ENCODE measurements at places on chromosomes 11 and 22.

GRCh38 chr11:58628446-58628845, 6.0 kb downstream of the CNTF start:
- no peak for DNase-seq

GRCh38 chr11:60982184-60982583, 10.7 kb downstream of the CD6 start:
- no peak for DNase-seq

GRCh38 chr11:3971756-3972404, 116.4 kb downstream of the STIM1 start:
- no peak for DNase-seq

- no peak for DNase-seq
Measured at GRCh38 chr11:74208507-74208906, 37.4 kb downstream of the PPME1 start.

- no peak for DNase-seq
Measured at GRCh38 chr11:64609436-64610047, 18.5 kb downstream of the SLC22A12 start.

GRCh38 chr11:8332891-8333290, 69.2 kb upstream of the LMO1 start:
- no peak for DNase-seq

DNA sequence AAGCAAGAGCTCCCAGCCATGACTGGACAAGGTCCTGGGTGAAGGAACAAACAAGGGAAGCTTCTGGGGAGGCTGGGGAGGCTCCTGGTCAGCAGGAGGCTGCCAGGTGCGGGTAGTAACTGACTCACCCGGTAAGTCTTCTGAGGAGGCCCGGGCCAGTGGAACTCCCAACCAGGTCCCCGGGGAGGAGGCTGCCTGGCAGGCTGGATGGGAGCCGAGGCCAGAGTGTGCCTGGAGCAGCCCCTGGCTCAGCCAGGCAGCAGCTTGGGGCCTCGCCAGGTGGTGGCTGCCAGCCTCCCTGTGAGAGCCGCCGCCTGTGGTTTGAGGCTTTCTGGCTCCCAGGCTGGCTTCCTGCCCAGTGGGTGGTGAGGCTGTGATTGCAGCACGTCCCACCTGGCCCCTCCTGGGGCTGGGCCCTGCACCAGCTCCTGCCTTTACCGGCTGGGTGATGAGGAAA, 46.2 kb downstream of the IGF2 start:
- no peak for DNase-seq

- no peak for DNase-seq
Measured at GRCh38 chr22:46192210-46192993, 42.1 kb downstream of the PPARA start.

DNA sequence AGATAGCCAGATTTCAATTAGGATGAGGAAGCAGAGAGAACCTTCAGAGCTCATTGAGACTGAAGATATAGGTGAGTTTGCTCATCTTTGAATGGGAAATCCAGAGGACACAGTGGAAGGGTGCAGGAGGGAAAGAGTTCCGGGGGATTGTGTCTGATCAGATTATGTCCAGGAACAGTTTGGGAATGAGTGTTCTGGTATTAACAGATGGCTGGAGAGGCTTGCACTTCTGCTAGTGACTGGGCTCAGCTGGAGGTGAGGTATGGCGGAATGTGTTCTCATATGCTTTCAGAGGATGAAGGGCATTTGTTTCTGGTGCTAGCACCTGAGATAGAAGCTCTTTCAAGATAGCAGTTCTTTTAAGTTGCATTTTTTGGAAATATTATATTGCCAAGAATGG, 27.6 kb downstream of the ALKBH3 start:
- DNase-seq, result no peak

GRCh38 chr11:131859538-131860210, 489.3 kb downstream of the NTM start:
- DNase-seq, result no peak

DNA sequence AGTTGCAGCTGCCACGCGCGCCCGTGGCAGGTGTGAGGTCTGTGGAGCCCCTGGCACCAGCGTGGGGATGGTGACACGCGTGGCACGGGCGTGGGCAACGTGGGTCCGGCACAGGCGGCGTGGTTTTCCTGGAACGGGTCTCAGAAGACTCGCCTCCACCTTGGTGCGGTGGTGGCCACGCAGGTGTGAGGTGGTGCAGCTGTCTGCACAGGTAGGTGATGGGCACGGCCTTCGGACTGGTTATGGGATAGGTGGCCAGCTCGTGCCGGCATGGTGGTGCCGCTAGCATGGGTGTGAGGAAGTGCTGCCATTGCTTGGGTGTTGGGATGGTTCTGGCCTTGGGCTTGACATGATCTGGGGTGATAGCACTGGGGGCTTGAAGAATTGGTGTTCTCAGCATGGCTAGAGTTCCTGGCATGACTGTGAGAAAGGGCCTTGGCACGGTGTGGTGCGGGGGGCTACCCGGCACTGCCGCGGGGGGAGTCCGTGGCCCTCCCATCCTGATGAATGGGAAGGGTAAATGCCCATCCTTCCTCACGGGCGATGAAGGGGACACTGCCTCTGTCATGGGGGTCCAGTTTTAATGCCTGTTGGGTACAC, 531 bp downstream of the DAGLA start:
- no peak for DNase-seq

GRCh38 chr22:47659467-47660223, 897.2 kb downstream of the TBC1D22A start:
- no peak for DNase-seq

- no peak for DNase-seq
Measured at GRCh38 chr11:27861706-27862430, 161.6 kb upstream of the BDNF start.

DNA sequence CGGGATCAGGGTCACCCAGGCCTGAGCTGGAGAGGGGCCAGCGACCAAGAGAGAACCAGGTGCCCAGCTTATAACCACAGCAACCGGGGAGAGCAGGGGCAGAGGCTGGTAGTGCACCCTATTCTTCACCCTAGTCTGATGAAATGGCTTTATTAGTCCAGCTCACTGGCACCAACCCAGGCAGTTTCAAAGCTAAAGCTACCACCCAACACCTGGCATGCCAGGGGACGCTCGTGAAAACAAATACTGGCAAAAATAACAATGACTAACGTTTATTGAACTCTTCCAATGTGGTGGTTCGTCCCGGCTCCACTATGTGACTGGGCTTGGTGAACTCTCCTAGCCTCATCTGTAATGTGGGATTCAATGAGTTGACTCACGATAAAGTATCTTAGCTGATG, 30.6 kb downstream of the SCGB1A1 start:
- no peak for DNase-seq

- DNase-seq, result no peak
Measured at GRCh38 chr22:20113551-20114310, 2.2 kb upstream of the RANBP1 start.

- DNase-seq, result no peak
Measured at GRCh38 chr22:25085930-25086901, 113.4 kb upstream of the CRYBB3 start.

- DNase-seq, result no peak
Measured at GRCh38 chr11:116312570-116313391, 460.0 kb downstream of the BUD13 start.

GRCh38 chr11:46294365-46295309, 17.2 kb downstream of the CREB3L1 start:
- no peak for DNase-seq

- DNase-seq, result peak; percentile 69
Measured at GRCh38 chr22:17638432-17639246, at the start of gene BCL2L13. Gene BCL2L13 (plus strand): TSS chr22:17638757. CDS start chr22:17655712, 16,955 bp downstream.

- DNase-seq, result no peak
Measured at GRCh38 chr11:99343117-99343516, 322.4 kb downstream of the CNTN5 start.

- DNase-seq, result no peak
Measured at GRCh38 chr11:134781380-134781866, 369.4 kb upstream of the B3GAT1 start.

- peak; percentile 21 for DNase-seq
Measured at GRCh38 chr22:28799606-28800307, 612 bp downstream of the XBP1 start.

- DNase-seq, result no peak
Measured at GRCh38 chr22:38828191-38828590, 15.6 kb downstream of the NPTXR start.

GRCh38 chr11:122724520-122724919, 69.0 kb downstream of the UBASH3B start:
- no peak for DNase-seq

DNA sequence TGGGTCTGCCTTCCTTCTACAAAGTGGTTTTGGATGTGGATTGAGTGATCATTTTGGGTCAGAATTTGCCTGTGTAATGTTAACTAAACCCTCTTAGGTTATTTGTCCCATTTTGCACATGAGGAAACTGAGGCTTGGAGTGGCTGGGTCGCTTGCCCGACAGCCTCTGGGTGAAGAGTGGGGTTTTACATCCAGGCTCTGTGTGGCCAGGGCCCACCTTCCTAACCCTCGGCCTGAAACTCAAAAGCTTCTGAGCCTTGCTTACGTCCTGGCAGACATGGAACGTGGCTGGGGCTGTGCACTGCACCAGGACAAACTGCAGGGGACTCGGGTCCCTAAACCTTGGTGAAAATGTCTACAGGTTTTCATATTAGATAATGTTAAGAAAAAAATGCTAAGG, 542.4 kb downstream of the TBC1D22A start:
- no peak for DNase-seq

DNA sequence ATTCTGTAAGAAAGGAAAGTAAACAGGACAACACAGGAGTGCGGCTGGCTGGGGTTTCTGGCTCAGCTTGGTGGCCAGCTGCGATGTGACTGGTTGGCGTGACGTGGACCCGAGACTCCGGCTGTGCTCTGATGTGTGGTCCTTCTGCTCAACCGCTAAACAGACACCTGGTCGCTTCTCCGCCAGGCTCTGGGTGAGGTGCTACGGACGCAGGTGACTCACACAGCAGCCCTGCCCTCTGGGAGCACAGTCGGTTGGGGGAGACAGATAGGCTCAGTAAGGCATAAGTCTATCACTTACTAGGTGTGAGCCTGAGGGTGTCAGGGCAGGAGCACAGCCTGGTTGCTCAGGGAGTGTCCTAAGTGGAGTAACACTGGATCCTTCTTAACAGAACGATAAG, 8.2 kb downstream of the RTL6 start:
- no peak for DNase-seq

GRCh38 chr11:86954269-86955110, 705 bp downstream of the FZD4 start:
- no peak for DNase-seq

DNA sequence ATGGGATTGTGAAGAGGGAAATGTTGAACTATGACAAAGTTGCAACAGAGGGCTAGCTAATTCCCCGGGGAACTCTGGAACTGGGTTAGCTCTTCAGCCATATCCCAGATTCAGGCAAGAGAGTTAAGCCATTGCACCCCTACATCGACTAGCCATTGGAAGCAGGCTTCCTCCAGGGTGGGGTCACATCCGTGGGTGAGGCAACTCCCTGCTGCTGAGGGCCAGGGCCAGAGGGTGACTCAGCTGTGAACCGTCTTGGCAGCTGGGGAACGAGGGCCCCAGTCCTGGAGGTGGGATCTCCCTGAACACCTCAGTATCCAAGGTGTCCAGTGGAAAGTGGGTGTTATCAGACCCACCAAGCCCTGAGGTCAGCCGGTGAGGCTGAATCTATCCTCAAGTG, 41.1 kb downstream of the RPS6KA4 start:
- DNase-seq, result no peak

- DNase-seq, result peak; percentile 96
Measured at GRCh38 chr11:33700502-33701271, at the start of gene C11orf91. Gene C11orf91 (minus strand): TSS chr11:33700826. CDS start chr11:33700740, 86 bp downstream.

GRCh38 chr11:71251761-71252268, 562 bp downstream of the SHANK2 start:
- DNase-seq, result no peak

DNA sequence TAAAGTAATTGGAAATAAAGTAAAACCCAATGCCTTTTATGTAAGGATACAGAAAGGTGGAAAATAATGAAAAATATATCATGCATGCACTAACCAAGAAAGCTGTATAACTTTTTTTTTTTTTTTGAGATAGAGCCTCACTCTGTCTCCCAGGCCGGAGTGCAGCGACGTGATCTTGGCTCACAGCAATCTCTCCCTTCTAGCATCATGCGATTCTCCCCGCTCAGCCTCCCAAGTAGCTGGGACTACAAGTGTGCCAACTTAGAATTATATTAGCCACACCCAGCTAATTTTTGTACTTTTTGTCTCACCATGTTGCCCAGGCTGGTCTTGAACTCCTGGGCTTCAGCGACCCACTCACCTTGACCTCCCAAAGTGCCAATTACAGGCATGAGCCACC, 4.5 kb downstream of the GGT5 start:
- DNase-seq, result no peak

DNA sequence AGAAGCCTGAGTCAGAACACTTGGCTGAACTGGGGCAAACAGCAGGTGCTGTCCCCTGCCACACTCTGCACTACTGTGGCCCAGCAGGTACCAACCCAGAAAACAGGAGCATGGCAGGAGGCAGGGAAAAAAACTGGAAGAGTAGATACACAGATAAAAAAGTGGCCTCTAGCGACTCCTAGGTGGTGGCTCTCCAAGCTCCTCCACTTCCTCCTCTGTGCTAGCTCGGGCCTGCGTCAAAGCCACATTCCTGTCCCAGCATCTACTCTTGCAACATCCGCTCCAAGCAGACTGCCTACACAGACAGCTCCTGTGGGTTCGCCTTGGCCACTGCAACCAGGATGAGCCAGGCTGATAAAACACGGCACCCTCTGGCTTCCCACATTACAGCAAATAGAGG, 6.9 kb downstream of the OR8B12 start:
- DNase-seq, result peak; percentile 15

GRCh38 chr22:19656541-19657251, 57.6 kb upstream of the SEPTIN5 start:
- DNase-seq, result no peak

GRCh38 chr22:49853981-49854831, 562 bp downstream of the ZBED4 start:
- DNase-seq, result no peak

GRCh38 chr11:127966821-127967220, 620.5 kb downstream of the ETS1 start:
- no peak for DNase-seq

DNA sequence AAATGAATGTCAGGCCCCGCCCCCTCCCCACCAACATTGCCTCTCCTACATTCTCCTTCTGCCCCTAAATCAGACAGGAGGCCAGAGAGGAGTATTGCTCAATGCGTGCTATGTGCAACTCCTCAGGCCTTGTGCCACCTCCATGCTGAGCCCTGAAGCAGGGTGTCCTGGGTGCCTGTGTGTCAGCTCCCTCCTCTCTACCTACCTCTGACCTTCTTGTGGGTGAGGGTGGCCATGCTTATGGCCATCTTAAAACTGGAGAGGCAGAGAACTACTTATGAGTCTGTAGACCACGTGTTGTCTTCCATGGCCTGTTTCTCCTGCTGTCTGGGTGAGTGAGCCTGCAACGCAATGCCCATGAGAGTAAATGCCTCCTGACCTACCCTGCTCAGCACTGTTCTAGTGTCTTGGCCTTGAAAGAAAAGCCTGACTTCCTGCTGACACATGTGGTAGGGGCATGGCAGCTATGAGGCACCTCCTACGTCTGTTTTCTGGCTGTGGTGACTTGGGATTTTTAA, 10.5 kb downstream of the MCAM start:
- no peak for DNase-seq

GRCh38 chr11:70322666-70323065, 52.2 kb downstream of the PPFIA1 start:
- no peak for DNase-seq

- no peak for DNase-seq
Measured at GRCh38 chr11:80822308-80822707, 1381.5 kb upstream of the TENM4 start.

All from smooth muscle cell of the brain vasculature (primary cell).